DMS153 (cell line): ENCODE measurements at places on chromosomes 11 and 22.

DNA sequence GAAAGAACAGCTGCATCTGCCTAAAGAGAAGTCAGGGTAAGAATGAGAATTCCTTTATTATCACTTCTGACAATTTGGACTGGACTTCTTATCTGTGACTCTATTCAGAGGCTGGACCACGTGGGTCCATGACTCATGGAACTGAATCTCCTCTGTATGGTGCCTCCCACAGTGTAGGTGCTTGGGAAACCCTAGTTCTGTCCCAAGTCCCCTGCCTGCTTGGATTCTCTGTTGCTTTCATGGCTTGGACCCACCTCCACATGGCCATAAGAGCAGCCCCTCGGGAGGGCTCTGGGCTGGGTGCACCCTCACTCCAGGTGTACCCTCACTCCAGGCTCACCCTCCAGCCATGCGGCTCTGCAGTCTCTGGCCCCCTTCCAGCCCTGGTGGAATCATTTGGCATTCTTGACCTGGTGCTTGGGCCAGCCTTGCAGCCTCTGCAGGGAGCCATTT is 153.4 kb downstream of the CACNA1I start:
- DNase-seq: no peak

DNA sequence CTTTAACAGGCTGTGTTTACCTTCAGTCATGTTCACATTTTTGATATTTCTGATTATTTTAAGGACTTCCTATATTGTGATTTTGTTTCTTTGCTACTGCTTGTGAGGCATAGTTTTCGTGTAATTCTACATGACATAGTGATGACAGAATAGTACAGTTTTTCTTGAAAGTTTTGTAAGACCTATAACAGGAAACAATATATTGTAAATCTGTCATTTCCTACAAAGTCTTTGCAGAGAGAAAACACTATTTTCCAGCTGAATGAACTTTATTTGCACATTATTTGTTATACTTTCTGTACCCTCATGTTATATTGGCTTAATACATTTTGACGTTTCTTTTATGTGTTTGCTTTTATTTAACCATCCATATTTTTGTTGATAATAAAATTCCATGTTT is 191.1 kb downstream of the TMEM135 start:
- no peak for DNase-seq

- DNase-seq: peak; percentile 5
Observed at GRCh38 chr11:118820412-118821357, 29.7 kb upstream of the DDX6 start.

DNA sequence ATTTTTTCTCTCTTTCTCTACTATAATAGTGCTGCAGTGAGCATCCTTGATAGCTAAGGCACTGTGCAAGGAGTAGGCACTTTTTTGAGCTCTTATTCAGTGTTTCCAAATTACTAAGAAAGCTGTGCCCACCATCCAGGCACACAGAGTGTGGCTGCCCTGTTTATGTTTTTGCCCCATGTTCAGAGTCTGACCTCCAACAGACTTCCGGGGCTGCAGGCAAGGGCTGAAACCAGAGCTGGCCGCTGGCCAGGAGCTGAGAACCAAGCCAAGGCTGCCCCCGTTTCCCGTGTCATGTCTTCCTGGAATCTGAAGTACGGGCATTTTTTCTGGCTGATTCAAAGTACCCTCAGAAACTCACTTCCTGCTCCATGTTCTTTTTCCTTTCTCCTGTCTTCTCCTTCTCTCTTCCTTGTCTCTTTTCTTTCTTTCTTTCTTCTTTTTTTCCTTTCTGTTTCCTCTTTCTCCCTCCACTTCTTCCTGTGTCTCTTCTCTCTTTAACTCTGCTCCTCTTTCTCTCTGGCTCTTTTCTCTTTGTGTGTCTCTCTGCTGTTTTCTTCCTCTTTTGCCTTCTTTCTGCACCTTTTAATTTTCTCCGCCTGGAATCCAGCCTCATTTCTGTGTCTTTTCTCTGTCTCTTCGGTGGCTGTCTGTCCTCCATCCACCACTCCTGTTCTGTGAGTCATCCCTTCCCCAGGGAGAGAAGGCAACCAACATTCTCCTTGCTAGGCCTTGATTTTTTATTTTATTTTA is 17.0 kb upstream of the KCTD14 start:
- DNase-seq: peak; percentile 70

DNA sequence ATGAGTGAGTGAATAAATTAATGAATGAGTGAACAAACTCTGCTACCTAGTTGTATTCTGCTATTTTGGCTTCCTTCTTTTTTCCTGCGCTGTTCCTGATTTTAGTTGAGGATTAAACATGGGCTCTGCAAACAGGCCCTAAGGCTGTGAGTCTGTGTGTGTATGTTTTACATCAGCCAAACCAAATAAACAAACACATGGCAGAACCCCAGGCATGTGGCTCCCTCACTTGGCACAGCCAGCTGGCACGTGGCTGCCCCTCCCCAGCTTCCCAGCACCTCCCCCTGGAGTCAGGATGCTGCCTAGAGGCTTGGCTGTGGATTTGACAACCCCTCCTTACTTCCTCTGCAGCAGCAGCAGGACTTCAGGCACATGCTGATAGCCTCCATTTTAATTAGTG is 593.2 kb downstream of the INSC start:
- DNase-seq: peak; percentile 89

DNA sequence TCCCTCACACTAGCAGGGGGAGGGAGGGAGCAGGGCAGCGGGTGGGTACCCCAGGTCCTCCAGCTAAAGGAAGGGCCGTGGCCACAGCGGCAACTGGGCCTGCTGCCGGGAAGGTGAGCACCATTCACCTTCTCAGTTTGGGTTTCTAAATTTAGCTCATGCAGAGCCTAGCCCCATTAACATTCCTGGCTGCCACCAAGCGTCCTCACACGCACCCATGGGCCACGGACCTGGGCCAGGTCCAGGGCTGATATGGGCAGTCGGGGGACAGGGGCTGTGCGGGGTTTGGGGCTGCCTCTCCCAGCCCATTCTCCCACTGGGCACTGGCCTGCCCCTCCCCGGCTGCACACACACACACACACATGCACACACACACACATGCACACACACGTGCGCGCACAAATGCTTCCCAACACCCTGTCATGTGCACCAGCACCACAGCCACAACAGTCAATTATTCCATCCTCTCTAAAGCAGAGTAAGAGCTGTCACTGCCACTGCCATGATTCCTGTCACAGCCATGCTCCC is 28.7 kb downstream of the SYT7 start:
- DNase-seq: no peak

GRCh38 chr11:15912825-15913224 is 443.5 kb downstream of the SOX6 start:
- DNase-seq: no peak

- no peak for DNase-seq
Observed at GRCh38 chr11:13899603-13900002, 62.9 kb upstream of the SPON1 start.

GRCh38 chr11:125164091-125164421 is 495 bp upstream of the PKNOX2 start:
- no peak for DNase-seq

- DNase-seq: no peak
Observed at GRCh38 chr11:18011633-18012032, 1.2 kb downstream of the SERGEF start.
